ENCODE measurements at places on chromosomes 2 and 18. TPM values are rescaled to one million over a fixed set of nuclear protein-coding genes. Genes with fewer than 3 reads are reported as not detected.

C2orf92 gene
- 5.1 TPM for total RNA-seq

REL gene
- total RNA-seq = 23.4 TPM

SP140 gene
- 1.3 TPM for total RNA-seq

HRH4 gene
- total RNA-seq = 0.54 TPM

MFSD2B gene
- 4.8 TPM for total RNA-seq

NOSTRIN gene
- 0.27 TPM for total RNA-seq

SESTD1 gene
- total RNA-seq = 4.3 TPM

ANKRD44 gene
- 80.2 TPM for total RNA-seq

GRCh38 chr2:207515671-207516070 lies 14.1 kb upstream of the CREB1 start:
- DNase-seq = no peak

- no peak for DNase-seq
Measured at GRCh38 chr2:110121052-110121334, 5.4 kb upstream of the MALL start.

- no peak for DNase-seq
Measured at GRCh38 chr18:49067071-49067470, 116.3 kb upstream of the SMAD7 start.

- no peak for DNase-seq
Measured at GRCh38 chr2:169136885-169137534, 67.6 kb downstream of the DHRS9 start.

DNA sequence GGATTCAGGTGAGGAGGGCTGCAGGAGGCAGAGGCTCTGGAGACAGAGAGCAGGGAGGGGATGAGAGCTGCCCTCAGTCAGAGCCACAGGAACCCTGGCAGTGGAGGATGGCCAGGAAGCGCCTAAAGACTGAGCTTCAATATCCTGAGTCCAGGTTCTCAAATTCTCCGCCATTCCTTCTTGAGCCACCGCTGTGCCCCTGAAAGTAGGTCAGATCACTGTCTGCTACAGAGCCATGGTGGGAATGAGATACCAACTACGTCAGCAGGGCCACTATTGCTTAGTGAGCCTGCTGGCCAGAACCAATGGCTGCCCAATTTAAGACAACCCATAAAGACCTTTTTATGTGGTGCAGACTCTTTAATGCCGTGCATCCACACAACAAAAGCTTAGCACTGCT lies 155.5 kb downstream of the CTIF start:
- no peak for DNase-seq

DNA sequence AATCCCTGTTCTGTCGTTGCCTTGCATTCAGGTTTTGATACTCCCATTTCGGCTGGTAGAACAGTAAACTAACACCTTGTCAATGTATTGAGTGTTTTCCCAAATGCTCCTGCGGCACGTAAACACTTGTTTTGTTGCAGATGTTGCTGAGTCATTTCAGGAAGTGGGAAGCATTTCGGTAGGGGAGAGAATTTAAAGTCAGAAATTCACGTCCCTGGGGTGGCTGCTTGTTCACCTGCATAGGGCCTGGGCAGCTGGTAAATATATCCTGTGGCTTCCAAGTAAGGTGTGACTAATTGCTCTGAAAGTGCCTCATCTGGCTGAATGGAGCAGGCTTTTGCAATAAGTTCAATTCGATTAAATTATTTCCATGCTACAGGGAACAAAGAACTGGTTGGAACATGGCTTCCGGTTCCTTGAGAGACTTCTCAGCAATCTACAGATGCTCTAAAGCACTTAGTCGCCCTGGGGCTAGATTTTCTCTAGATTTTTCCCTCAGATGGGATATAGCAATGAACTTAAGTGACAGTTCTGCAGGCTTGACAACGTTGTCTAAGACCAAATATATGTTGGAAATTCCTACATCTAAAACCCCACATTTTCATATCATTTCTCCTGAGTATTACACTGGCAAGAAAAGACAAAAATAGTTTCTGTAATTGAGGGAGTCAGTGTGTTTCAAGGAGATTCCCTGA lies 5.2 kb downstream of the GALR1 start:
- no peak for DNase-seq

- no peak for DNase-seq
Measured at GRCh38 chr2:165681841-165682240, 112.2 kb downstream of the GALNT3 start.

DNA sequence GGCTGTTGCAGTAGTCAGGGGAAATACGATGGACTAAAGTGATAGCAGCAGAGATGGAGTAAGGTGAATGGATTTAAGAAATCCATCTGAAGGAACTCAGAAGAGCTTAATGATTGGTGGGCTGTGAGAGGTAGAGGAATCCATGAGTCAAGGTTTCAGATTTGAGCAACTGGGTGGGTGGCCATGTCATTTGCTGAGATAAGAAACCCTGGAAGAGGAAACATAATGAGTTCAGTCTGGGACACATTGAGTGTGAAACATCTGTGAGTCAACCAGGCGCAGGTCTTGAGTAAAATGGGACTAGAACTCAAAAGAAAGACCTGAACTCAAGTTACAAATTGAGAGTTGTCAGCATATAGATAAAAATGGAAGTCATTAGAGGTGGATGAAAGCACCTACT lies 19.7 kb upstream of the ASNSD1 start:
- DNase-seq = no peak

GRCh38 chr2:216349366-216349765 lies 22.9 kb downstream of the MARCHF4 start:
- no peak for DNase-seq

DNA sequence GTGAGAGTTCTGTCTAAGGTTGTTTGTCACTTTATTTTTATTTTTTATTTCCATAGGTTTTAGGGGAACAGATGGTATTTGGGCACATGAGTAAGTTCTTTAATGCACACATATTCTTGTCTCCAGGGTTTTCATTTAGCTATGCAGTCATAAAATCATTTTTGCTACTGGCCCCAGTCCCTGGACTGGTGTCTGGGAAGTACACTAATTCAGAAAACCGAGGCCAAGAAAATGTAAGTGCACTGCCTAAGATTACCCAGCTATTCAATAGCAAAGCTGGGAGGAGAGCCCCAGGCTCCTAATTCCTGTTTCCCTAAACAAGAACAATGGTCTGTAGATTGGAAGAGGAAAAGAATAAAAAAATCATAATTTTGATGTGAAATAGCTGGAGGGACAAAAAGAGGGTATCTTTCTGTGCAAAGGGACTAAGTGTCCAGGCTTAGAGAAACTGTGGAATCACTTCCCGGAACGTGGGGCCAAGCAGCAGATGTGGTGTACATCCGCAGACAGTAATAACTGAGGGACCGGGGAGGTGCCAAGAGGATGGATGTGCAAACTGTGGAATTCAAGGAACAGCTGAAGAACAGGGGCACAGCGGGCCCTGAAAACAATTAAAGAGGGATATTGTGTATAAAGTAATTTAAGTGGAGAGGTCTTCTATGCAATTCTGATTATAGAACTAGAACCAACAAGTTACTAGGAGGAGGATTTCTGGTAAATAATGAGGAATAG lies 236.3 kb downstream of the ACKR3 start:
- DNase-seq = no peak

GRCh38 chr2:73707636-73708035 lies 29.5 kb downstream of the TPRKB start:
- DNase-seq = peak; percentile 33

DNA sequence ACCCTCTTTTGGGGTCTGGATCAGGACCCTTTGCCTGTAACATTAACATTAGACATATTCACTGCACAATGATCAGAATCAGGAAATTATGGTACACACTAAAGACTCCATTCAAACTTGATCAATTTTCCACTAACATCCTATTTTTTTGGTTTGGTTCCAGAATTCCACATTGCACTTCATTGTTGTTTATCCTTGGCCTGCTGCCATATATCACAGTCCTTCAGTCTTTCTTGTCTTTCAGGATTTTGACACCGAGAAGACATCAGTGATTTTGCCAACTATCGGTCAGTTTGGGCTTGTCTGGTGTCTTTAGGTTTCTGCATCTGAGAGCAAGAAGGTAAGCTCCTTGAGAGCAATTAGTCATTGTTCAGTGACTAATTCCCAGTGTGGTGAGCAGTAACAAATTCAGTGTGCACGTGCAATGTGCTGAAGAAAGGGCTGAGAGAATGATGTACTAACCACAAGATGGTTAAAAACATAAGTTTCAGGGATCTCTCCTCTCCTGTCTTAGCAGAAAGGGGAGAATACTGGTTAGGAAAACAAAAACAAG lies 23.5 kb downstream of the MARCHF4 start:
- no peak for DNase-seq

GRCh38 chr2:12168791-12169388 lies 422.5 kb downstream of the LPIN1 start:
- no peak for DNase-seq

GRCh38 chr18:1270081-1270480 lies 365.4 kb downstream of the ADCYAP1 start:
- DNase-seq = no peak

- no peak for DNase-seq
Measured at GRCh38 chr2:196957442-196957841, 30.9 kb upstream of the PGAP1 start.

DNA sequence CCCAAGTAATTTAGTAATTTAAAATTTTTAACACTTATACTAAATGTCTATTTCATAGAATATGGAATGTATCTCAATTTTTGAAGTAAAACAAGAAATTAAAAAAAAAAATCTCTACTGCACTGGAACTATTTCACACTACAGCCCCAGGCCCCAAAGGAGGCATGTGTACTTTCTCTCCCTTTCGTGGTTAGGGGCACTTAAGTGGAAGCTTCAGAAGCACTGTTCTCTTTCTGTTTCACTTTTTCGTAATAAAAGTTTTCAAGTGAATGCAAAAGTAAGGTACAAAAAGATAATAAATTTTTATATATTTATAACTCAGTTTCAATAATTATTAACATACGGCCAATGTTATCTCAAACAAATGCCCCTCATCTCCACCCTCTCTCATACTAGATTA lies 123.8 kb upstream of the STON1 start:
- peak; percentile 61 for DNase-seq

DNA sequence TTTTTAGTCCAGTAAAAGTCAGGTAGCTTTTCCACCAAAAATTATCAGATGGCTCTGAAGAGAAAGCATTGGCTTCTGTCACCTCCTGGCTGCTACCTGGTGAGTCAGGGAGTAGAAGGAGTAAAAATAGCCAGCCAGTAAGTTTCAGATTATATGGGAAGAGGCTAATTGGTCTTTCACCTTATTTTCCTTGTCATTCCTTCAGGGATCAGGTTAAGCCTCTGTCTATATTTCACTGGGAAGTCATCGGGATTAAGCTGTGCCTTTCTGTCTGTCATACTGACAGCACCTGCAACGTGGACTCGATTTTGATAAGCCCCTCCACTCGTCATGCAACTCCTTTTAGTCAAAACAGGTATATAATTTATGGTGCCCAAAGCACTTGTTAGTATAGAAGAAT lies 380.7 kb upstream of the CELF4 start:
- no peak for DNase-seq

DNA sequence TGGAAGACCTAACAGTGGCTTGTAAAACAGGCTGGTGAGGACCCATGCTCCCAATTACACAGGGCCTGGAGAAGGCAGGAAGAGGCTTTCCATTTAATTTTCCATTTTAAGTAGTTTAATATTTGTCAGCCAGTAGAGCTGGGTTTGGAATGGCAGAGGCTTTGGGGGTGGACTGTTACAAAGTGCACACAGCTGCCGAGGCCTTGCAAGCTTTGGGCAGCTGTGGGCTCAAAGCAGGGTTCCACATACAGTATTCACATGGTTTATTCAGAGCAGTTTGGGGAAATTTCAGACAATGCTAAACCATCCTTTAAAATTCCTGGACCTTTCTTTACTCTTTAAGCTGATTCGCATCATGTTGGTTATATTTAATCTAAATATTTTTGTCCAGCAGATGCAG lies 132.6 kb downstream of the WDSUB1 start:
- no peak for DNase-seq

GRCh38 chr2:28748176-28748575 lies 3.5 kb upstream of the PPP1CB start:
- DNase-seq = peak; percentile 34

DNA sequence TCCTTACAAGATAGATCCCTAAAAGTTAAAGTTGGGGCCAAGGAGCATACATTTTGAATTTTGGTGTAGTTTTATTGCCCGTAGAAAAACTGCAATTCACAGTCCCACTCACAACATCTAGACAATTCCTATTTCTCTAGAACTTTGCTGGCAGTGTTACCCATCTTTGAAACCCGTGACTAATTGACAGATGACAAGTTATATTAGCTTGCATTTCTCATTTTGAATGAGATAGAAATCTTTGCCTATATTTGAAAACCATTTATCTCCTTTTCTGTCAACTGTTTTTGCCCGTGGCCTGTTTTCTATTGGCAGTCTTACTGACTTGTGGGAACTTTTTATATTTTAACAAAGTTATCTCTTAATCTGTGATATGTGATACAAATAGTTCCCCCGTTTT lies 50.0 kb downstream of the OXER1 start:
- DNase-seq = no peak

GRCh38 chr2:27369471-27370025 lies 590 bp downstream of the EIF2B4 start:
- no peak for DNase-seq

- DNase-seq = peak; percentile 61
Measured at GRCh38 chr18:41391616-41392595, 563.1 kb upstream of the PIK3C3 start.

DNA sequence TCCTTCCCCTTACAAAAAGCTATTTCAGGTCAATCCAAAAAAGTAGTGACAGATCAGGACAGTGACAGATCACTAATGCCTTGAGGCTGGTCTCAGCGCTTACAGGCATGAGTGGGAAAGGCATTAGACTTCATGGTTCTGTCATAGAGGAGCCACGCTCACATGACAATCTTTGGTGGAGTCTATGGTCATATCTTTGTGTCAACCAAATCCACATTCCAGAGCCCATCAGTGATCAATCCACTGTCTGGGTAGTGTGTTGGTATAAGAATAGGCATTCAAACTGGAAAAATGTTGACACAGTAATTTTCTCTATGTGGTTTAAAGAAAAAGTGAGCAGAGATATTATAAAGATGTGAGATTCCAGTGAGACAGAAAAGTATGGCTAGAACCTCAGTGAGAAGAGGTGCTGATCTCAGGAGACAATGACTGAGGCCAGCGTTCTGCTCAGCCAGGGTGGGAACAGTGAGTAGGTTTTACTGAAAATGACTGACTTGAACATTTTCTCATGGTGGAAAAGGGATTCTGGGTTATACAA lies 215.0 kb downstream of the IRS1 start:
- no peak for DNase-seq

GRCh38 chr2:86350751-86351150 lies 13.3 kb upstream of the REEP1 start:
- DNase-seq = no peak

All from hematopoietic multipotent progenitor cell (in vitro differentiated cells).